ENCODE measurements at places on chromosomes 12 and 14.

- no peak for DNase-seq
Measured at GRCh38 chr14:61281948-61282275, 774 bp upstream of the TMEM30B start.

DNA sequence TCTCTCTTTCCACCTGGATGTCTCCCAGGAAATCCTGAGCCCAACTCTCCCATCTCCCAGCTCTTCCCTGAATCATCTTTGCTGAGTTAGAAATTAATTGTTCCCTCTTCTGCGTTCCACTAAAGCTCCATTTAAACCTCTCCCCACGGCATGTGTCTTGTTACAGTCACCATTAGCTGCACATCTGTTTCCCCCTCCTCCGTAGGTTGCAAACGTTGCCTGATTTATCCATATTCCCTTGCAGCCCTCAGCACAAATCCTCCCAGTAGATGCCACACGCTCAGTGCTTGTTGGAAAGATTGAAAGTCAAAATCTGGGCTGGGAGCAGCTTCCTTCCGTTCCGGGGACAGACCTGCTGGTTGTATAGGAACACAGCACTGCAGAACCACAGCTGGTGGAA lies 90.4 kb downstream of the SLC24A4 start:
- no peak for DNase-seq

- DNase-seq: no peak
Measured at GRCh38 chr14:104049576-104050240, 35.8 kb upstream of the ASPG start.

DNA sequence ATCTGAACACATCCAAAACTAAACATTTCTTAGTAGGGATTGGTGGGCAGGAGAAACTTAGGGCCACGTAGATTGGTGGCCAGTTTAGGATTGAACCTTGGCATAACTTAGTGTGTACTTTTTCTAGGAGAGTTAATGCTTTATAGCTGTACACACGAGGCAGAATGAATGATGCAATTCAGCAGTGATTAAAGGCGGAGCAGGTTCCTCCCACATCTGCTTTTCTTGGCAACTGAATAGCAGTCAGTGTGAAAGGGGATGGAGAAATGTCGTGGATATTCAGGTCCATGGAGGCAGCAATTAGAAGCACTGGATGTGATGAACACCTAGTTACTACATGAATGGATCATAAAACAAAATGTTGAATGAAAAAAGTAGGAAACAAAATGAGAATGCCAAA lies 493.8 kb downstream of the FUT8 start:
- no peak for DNase-seq

- no peak for DNase-seq
Measured at GRCh38 chr12:120224304-120225199, 23.6 kb upstream of the RPLP0 start.

DNA sequence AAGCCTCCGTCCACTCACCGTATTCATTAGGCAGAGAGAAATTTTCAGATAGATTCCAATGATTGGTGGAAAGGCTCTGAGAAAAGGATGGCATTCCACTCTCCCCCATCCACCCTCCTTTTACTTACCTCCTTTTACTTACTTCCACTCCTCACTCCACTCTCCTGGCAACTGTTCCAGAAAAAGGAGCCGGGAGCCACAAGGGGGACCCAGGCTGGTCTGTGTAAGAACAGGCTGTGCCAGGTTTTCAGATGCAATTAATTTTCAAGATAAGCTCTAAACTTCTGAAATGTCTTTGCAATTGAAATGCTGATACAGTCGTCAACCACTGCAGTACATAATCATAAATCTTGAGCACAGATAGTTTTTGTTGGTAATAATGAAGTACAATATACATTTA lies 248.8 kb downstream of the ANO6 start:
- DNase-seq: no peak

DNA sequence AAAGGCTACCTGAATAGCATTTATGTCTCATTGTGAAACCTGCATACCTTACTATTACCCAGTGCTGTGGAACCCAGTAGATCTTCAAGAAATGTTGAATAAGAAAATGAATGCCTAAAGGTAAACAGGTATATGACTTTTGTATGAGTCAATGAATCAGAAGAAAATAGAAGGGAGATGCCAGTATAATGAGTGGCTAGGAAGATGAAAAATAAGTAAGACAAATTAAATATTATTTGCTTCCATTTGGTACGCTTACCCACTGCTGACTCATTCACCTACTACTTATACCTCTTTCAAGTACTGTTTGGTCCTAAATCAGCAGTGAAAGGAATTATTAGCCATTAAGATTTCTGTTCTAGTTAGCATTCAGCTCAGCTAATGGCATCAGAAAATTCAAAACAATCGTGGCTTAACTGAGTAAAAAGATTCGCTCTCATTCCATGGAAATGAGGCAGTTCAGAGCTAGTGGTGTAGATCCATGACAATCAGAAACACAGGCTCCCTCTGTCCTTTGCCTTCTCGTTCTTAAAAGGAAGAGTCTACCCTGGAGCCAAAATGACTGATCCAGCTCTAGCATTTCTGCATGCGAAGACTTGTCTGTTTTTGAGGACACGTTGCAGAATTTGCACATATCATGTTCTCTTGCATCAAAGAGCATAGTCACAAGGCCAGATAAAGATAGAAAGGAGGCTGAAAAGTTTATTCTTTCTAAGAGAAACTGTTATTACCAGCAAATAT lies 705.8 kb upstream of the USP15 start:
- no peak for DNase-seq

- no peak for DNase-seq
Measured at GRCh38 chr14:68372368-68372767, 420.5 kb downstream of the ZFP36L1 start.

DNA sequence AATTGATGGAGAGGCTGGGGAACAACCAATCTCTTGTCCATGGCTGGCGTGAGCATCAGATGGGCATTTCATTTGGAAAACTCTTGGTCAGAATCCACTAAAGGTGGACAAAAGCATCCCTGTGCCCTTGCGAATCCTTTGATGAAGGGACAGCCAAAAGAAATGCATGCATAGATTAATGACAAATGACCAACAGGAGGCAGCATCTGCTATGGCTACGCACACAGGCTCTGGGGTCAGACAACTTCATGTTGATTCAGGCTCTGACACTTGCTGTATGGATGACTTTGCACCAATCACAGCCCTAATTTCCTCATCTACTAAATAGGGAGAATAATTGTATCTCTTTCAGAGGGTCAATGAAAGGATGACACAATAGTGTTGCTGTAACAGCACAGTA lies 117.5 kb downstream of the ASCL4 start:
- DNase-seq: no peak

DNA sequence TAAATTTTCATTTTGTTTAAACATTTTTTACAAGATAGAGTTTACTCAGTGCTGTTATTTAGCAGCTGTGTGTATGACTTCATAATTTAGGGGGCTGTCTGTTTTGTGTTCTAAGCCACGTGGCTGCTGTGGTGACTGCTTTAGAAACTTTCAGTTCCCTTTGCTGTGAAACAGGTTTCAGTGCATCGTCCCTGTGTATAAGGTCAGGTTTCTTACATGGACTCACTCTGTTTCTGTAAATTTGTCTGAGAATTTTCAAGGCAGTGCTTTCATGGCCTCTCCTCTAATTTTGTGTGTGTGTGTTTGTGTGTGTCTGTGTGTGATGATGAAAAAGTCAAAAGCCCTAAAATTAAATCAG lies 32.4 kb downstream of the BICD1 start:
- DNase-seq: peak; percentile 16

GRCh38 chr12:27695556-27696292 lies 523 bp upstream of the REP15 start:
- DNase-seq: no peak

- DNase-seq: no peak
Measured at GRCh38 chr12:22410486-22410885, 76.0 kb upstream of the ST8SIA1 start.

GRCh38 chr12:26360062-26360461 lies 164.7 kb downstream of the SSPN start:
- DNase-seq: no peak

- peak; percentile 47 for DNase-seq
Measured at GRCh38 chr12:103928682-103929045, 1.5 kb upstream of the HSP90B1 start.

GRCh38 chr12:63304887-63305316 lies 153.9 kb upstream of the AVPR1A start:
- DNase-seq: no peak

DNA sequence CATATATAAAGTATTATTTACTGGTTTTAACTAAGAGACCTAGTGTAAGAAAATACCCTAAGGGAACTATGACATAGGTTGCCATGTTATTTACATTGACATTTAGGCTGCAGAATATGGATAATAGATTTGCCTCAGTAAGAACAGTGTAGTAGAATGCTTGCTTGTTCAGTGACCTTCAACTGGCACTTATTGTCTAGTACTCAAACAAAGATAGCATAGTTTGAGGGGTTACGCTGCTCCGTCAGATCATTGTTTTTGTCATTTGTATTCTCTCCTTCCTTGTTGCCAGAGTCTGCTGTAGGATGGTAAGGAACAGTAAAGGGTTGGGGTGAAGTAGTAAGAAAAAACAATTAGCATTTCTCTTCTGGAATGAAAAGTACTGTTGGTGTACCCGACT lies 33.2 kb downstream of the TOGARAM1 start:
- no peak for DNase-seq

- DNase-seq: peak; percentile 52
Measured at GRCh38 chr14:65824285-65824977, 411.9 kb downstream of the FUT8 start.

GRCh38 chr12:26152507-26153102 lies 27.8 kb upstream of the BHLHE41 start:
- DNase-seq: no peak

DNA sequence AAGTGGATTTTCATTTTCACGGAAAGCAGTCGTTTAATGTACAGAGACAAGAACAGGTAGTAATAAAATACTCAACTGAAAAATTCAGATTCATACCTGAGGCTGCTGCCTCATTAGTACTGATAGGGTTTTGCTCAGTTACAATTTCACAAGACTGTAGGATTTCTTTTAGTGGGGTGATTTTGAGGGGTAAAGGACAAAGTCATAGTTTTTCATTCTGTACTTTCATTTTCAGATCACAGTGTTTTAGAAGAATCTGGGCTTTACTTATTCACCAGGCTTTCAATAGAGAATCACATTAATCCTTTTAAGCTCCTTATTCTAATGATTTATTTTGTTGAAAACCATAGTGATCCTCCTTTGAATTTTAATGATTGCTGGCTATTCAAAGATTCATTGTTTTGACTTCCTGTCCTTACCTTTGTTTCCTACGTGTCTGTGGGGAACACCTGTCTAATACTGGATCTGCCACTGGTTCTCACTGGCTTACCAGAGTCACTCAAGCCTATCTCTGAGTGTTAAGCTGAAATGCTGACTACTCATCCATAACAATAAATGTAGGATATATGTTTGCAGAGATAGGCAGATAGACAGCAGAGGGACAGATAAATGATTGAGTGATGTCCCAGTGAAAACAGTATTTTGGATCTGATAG lies 243.8 kb upstream of the NPAS3 start:
- no peak for DNase-seq
